ENCODE measurements at places on chromosomes 3 and 15.
A peak's percentile ranks its signal among the peaks of the same experiment; 100 is the strongest.

DNA sequence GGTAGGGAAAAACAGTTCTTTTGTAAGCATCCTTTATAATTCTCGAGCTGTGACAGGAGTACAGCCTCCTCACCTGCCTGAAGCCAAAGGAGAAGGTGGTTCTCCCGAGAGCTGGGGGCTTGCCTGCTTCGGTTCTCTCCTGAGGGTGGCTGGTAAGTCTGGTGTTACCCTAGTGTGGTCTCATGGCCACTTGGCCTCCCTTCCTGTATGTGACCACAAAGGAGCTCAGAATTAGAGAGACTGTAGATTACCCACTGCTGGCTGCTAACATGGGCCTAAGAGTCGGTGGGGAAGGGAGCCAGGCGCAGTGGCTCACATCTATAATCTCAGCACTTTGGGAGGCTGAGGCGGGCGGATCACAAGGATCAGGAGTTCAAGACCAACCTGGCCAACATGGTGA, 12.6 kb downstream of the PDHB start:
- DNase-seq: no peak

DNA sequence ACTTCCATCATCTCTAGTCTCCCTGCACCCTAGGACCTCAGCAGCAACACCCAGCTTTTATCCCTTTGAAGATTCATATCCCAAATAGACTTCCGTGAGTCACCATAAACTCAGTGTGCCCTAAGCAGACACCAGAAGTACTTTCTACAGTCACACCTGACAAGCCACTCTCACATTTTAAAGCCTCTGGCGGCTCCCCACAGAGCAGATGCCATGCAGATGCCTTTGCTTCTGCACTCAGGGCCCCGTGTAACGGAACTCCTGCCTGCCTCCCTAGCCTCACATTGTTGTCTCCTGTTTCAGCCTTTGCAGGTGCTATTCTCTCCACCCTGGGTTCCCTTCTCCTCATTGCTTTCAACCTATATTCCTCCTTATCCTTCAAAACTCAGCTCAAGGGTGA, 155.5 kb upstream of the SLC24A5 start:
- no peak for DNase-seq

- DNase-seq: no peak
Measured at GRCh38 chr3:147427746-147428145, 18.6 kb downstream of the ZIC1 start.

DNA sequence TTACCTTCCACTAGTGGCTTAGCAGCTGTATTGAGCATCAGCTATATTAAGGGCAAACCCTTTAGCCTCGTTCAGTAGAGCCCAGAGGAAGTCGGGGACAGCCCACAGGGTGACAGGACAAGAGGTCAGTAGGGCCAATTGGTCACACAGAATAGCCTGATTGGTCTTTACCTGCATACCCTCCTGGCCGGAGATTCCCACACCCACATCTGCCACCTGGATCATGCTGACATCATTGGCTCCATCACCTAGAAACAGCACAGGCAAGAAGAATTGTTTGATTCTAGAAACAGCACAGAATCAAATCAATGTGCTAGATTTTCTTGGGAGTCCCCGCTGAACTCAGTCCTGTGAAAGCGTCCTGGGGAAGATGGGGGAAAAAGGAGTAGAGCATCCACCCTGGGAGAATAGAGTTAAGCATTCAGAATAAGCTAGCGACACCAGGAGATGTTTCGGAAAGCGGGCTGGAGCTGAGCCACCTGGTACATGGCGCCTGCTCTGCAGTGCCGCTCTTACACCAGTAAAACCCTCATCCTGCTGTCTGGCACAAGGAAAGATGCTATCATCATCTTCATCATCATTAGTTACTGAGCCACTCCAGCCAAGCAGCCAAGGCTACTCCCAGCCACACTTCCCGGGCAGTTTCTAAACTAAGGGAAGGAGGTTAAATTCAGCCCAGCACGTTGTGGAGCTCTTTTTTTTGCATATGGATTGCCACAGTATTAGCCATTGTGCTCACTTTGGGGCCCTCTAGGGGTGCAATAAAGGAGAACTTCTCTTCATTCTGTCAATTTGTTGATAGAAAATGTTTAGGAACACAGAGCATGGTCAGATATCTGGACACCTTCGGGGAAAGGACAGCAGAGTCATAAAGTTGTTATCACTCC, 171.3 kb downstream of the ATP10A start:
- no peak for DNase-seq

DNA sequence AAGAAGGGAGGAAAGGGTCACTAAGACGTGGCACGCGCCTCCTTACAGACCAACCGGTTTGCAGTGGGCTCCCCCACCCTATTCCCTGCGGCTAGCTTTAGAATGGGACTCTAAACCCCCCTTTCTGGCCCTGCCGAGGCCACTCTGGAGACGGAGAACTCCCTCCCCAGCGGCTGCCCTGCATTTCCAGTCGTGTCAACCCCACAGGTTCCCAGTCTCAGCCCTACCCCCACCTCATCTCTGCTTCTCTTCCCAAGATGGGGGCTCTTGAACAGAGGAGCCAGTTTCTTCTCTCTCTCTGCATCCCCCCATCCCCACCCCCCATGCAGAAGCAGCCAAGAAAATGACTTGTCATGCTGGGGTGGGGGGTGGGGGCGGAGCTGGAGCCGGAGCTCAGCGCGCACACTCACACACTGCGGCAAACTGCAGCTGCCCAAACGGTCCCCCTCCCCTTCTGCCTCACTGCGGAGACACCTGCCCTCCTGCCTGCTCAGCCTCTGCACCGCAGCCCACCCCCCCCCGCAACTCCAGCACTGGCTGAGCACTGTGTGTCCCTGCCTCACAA, 871 bp downstream of the MAP1A start:
- DNase-seq: peak; percentile 69

- no peak for DNase-seq
Measured at GRCh38 chr15:37112171-37112570, 11.8 kb upstream of the MEIS2 start.

GRCh38 chr3:134620476-134621115, 30.2 kb downstream of the KY start:
- DNase-seq: peak; percentile 35

All from ecto neural progenitor cell (in vitro differentiated cells).